ENCODE measurements at places on chromosomes 16 and 17.

- peak; percentile 35 for DNase-seq
Observed at GRCh38 chr17:73278465-73279453, 17.1 kb upstream of the CPSF4L start.

DNA sequence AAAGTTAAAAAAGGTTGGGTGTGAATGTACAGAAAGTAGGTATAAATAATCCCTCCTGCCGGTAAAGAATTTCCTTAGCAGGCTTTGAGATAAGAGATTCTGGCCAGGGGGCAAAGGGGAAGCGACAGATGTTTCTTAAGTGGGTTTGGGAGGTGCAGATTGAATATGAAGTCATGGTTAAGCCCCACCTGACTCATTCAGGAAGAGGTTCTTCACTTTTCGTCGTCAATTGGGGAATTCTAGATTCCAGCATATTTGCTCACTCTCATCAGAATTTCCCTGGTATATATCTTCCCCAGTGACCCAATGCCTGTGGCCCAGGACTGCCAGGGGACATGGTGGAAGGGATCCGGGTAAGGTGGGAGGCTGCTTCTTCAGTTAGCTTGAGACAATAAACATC lies 127.8 kb downstream of the CPPED1 start:
- peak; percentile 53 for DNase-seq

- DNase-seq = no peak
Observed at GRCh38 chr17:77959926-77960521, 1.5 kb downstream of the TNRC6C start.

- peak; percentile 78 for DNase-seq
Observed at GRCh38 chr17:32536736-32537643, 50.2 kb downstream of the CDK5R1 start.

DNA sequence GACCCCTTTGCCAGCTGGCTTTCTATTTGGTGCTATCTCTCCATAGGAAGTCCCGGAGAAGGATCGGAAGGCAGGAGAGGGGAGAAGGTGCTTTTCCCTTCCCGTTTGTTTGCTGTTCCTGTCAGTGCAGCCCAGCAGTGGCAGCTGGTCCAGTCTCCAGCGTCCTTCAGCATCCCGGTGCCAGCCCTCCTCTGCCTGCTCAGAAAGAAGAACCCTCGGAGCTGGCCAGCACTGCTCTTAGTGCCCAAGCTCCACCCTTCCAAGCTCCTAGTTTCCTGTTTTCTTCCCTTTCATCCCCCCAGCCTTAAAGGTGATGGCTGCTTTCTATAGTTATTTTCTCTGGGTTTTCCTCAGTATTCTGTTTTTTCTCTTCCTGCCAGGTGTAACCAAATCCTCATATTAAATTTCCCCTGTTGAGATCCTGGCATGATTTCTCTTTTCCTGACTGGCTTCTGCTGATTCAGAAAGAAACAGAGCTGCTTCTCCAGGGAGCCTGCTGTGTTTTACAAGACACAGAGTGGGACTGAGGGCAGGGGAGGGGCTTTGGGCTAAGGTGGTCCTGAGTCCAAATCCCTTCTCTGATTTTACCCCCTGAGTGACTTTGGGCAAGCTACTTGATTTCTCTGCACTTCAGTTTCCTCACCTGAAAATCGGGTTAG lies 186.8 kb downstream of the COPRS start:
- no peak for DNase-seq

DNA sequence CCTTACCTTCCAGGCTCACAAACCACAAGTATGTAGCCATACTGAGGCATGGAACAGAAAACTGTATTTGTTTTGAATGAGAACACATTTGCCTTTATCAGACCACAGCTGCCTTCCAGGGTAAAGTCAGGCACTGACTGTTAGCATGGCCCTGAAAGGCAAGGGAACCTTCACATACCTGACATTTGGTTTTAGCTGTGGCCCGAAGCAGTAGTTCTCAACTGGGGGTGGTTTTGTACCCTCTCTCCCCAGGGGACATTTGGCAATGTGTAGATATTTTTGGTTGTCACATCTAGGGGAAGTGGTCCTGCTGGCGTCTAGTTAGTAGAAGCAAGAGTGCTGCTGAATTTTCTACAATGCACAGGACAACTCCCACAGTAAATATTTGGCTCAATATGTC lies 9.2 kb downstream of the HERPUD1 start:
- no peak for DNase-seq

GRCh38 chr17:13510062-13510461 lies 91.7 kb downstream of the HS3ST3A1 start:
- DNase-seq = no peak

- DNase-seq = no peak
Observed at GRCh38 chr16:3171181-3171854, 16.7 kb upstream of the OR1F1 start.

- peak; percentile 92 for DNase-seq
Observed at GRCh38 chr17:5078106-5079028, at the start of gene ZFP3. TSS of gene ZFP3 (plus strand) at chr17:5078467. CDS start at chr17:5091505, 13,038 bp downstream.

- no peak for DNase-seq
Observed at GRCh38 chr16:85176541-85177447, 64.5 kb upstream of the CIBAR2 start.

DNA sequence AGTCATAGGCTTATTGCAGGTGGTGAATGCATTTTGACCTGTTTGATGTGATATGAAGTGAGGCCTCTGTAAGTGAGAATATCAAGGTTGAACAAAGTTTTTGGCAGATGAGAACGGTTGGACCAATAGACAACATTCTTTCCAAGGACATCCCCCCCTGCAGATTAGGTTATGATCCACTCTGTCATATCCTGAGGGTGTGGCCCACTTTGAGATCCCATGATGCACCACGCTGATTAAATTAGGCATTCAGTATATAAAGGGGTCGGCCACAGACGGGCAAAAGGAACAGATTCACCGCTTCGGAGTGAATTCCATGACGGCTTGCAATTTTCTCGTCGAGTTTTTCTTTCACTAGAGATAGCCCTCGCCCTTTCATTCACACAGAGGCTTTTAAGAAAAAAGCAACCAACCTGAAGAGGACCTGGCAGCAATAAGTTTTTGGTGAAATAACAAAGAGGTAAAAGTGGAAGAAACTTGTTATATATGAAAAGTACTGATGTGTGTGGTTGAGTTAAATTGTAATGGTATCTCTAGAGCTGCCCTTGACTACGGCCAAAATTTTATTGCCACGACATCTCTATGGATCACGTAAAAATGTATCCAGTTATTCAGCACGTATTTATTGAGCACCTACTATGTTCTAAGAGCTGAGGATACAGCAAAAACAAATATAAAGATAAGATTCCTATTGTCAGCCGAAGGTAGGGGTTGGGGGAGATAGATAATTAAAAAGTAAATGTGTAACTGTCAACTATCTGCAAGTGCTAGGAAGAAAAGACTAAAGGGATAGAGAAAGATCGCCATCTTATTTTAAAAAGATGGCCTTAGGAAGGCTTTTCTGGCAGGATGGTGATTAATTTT lies 1.7 kb upstream of the RBBP6 start:
- no peak for DNase-seq

DNA sequence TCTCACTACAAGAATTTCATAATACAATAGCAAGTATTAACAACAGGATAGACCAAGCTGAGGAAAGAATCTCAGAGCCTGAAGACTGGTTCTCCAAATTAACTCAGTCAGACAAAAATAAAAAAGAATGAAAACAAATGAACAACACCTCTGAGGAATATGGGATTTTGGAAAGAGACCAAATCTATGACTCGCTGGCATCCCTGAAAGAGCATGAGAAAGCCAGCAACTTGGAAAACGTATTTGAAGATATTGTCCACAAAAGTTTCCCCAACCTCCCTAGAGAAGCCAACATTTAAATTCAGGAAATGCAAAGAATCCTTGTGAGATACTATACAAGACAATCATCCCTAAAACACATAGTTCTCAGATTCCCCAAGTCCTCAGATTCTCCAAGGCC lies 20.9 kb downstream of the NLRP1 start:
- DNase-seq = peak; percentile 51

GRCh38 chr17:29409963-29410362 lies 19.8 kb downstream of the TAOK1 start:
- no peak for DNase-seq

- DNase-seq = no peak
Observed at GRCh38 chr17:33942414-33942813, 312.7 kb upstream of the CCL2 start.

- DNase-seq = no peak
Observed at GRCh38 chr16:66175636-66176035, 190.9 kb upstream of the CDH5 start.

DNA sequence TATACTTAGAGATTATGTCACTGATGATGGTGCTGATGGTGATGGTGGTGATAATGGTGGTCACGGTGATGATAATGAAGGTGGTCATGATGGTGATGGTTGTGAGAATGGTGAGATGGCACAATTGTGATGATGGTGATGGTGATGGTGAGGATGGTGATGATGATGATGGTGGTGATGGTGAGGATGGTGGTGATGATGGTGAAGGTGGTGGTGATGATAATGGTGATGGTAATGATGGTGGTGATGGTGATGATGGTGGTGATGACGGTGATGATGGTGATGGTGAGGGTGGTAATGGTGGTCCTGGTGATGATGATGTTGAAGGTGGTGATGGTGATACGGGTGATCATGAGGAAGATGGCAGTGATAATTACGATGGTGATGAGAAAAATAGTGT lies 5.5 kb upstream of the CDT1 start:
- no peak for DNase-seq

GRCh38 chr17:81859906-81860755 lies at the start of gene P4HB:
TSS of gene P4HB (minus strand) at chr17:81860535. CDS start at chr17:81860471, 64 bp downstream.
- no peak for DNase-seq

- DNase-seq = peak; percentile 22
Observed at GRCh38 chr16:969508-970385, 1.0 kb downstream of the LMF1 start.

GRCh38 chr17:74742153-74742515 lies 5.1 kb downstream of the RAB37 start:
- DNase-seq = no peak

GRCh38 chr17:82077617-82078358 lies 12.2 kb upstream of the DUS1L start:
- no peak for DNase-seq

GRCh38 chr17:81992306-81993102 lies 15.1 kb downstream of the ASPSCR1 start:
- DNase-seq = no peak

DNA sequence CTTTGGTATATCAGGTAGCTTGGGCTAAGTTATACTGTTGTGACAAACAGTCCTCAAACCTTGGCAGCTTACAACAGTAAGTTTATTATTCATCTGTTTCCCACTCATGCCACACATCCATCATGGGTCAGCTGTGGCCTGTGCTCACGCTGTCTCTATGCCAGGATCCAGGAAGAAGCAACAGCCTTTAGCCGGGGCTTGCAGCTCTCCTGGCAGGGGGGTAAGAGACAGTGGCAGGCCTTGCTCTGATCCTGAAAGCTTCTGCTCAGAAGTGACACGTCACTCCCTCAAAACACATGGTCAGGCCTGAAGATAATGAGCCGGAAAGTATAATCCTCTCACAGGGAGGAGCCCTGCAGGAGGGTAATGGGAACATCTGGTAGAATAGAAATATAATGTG lies 377.6 kb downstream of the CPPED1 start:
- DNase-seq = peak; percentile 50

DNA sequence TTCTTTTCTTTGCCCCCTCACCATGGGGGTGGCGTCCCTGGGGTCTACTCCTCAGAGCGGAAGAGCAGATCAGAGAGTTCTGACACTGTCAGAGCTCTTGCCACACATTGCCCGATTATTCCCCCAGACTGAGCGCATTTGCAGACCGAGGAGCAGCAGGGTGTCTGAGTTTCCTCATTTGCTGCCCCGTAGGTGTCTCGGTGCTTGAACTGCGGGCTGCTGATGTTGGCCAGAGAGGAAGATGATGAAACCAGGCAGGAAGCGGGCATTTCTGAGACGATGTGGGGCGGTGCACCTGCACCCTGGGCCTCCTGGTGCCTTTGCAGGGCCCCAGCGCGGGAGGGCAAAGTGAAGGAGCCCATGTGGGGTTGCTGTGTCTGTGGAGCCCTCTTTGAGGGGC lies 55.2 kb downstream of the ARSG start:
- no peak for DNase-seq

DNA sequence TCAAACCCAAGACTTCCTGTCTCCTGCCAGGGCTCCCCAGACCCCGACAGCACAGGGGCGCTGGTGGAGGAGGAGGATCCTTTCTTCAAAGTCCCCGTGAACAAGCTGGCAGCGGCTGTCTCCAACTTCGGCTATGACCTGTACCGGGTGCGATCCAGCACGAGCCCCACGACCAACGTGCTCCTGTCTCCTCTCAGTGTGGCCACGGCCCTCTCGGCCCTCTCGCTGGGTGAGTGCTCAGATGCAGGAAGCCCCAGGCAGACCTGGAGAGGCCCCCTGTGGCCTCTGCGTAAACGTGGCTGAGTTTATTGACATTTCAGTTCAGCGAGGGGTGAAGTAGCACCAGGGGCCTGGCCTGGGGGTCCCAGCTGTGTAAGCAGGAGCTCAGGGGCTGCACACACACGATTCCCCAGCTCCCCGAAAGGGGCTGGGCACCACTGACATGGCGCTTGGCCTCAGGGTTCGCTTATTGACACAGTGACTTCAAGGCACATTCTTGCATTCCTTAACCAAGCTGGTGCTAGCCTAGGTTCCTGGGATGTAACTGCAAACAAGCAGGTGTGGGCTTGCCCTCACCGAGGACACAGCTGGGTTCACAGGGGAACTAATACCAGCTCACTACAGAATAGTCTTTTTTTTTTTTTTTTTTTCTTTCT lies 8.1 kb downstream of the SERPINF1 start:
- no peak for DNase-seq

GRCh38 chr16:27410761-27411160 lies 8.8 kb downstream of the IL21R start:
- DNase-seq = no peak

- DNase-seq = no peak
Observed at GRCh38 chr17:78888941-78889518, 14.0 kb downstream of the CEP295NL start.

DNA sequence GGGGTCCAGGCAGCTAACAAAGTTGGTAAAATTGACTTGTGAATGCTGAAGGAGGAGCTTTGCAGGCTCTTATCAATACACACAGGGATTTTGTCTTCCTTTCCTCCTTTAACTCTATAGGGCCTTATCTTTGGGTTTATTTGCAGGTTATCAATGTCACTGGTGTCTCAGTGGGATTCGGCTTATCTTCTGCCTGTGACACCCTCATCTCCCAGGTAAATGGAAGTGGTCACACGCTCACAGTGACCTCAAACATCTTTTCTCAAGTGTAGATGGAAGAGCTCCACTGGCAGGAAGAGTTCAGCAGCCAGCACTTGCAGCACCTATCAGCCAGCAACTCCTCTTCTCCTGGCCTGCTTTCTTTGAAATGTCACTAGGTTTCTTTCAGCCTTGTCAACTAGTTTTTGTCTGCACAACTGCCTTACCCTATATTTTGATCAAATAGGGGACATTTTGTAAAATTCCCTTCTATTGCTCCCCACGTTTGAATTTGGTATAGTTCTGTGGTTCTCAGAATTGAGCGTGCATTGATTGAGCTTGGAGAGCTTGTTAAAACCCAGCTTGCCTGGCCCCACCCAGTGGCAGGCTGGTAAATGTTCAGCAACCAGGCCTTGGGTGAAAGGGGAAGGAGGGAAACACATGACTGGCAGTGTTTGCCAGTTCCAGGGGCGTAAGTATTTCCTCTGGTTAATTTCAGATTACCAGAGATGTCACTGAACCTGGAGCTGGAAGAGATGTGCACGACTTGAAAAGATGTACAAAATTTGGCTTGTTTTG lies 12.8 kb downstream of the SLC47A1 start:
- DNase-seq = no peak

GRCh38 chr16:1650131-1650530 lies 27.9 kb upstream of the JPT2 start:
- DNase-seq = no peak

Measured in AG10803 (cell line).